CD4-positive, alpha-beta memory T cell (primary cell): ENCODE measurements at places on chromosomes 6 and 20. TPM values are rescaled to one million over a fixed set of nuclear protein-coding genes. Genes with fewer than 3 reads are reported as not detected.

GRCh38 chr6:92756912-92757311, 662.4 kb downstream of the EPHA7 start:
- DNase-seq, result no peak
- no peaks in the 10 kb centered on the region for H3K36me3 ChIP-seq
- H3K4me1 ChIP-seq, result no peaks in the 10 kb centered on the region
- no peak overlapping the region for H3K27ac ChIP-seq

Gene TRIM15
- not detected for polyA plus RNA-seq

GRCh38 chr6:33705268-33705885, 6.1 kb downstream of the UQCC2 start:
- H3K27me3 ChIP-seq, result no peaks in the 10 kb centered on the region
- H3K4me3 ChIP-seq, result no peak overlapping the region
- H3K36me3 ChIP-seq, result peaks cover 11% of the 10 kb centered on the region

Gene METTL24
- polyA plus RNA-seq, result 0.69 TPM

- no peak for DNase-seq
- no peak overlapping the region for H3K27ac ChIP-seq
- no peaks in the 10 kb centered on the region for H3K36me3 ChIP-seq
- H3K4me1 ChIP-seq, result no peaks in the 10 kb centered on the region
- H3K4me3 ChIP-seq, result no peak overlapping the region
- no peaks in the 10 kb centered on the region for H3K27me3 ChIP-seq
These were observed 48.5 kb downstream of the BTBD3 start for GRCh38 chr20:11966186-11966585.

Gene IP6K3
- polyA plus RNA-seq, result not detected

- no peak overlapping the region for H3K27ac ChIP-seq
- H3K4me1 ChIP-seq, result no peaks in the 10 kb centered on the region
- peaks cover 4% of the 10 kb centered on the region for H3K27me3 ChIP-seq
- DNase-seq, result no peak
- H3K4me3 ChIP-seq, result no peak overlapping the region
- no peaks in the 10 kb centered on the region for H3K36me3 ChIP-seq
These were observed 60.5 kb upstream of the SLC22A23 start for GRCh38 chr6:3517350-3517749.

GRCh38 chr20:62941792-62942191, 3.8 kb downstream of the GID8 start:
- peaks cover 30% of the 10 kb centered on the region for H3K4me1 ChIP-seq
- no peak for DNase-seq
- no peak overlapping the region for H3K4me3 ChIP-seq
- H3K36me3 ChIP-seq, result peaks cover 50% of the 10 kb centered on the region
- H3K27me3 ChIP-seq, result no peaks in the 10 kb centered on the region

GRCh38 chr6:158548418-158549161, 11.3 kb upstream of the TMEM181 start:
- H3K4me3 ChIP-seq, result no peak overlapping the region
- no peaks in the 10 kb centered on the region for H3K4me1 ChIP-seq
- DNase-seq, result no peak
- no peak overlapping the region for H3K27ac ChIP-seq
- no peaks in the 10 kb centered on the region for H3K27me3 ChIP-seq

Gene CD24
- polyA plus RNA-seq, result 0.99 TPM

Gene PRSS35
- not detected for polyA plus RNA-seq

DNA sequence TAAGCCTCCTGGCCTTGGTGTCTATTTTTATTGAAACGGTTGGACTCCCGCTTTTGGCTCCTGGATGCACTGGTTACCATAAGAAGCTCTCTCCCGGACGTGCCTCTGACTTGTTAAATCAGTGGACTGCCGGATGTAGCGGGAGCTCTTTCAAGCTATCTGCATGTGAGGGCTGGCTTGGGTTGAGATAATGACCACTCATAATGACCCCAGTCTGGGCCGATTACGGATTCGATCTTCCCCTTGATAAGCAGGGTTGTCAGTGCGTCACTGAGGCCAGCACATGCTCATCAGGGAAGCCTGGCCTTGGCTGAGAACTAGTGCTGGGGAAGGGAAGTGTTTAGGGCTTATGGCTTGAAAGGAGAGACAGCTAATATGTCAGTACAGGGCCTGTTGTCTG, 528.1 kb downstream of the CDH26 start:
- no peaks in the 10 kb centered on the region for H3K36me3 ChIP-seq
- no peaks in the 10 kb centered on the region for H3K27me3 ChIP-seq
- no peak overlapping the region for H3K27ac ChIP-seq
- H3K4me3 ChIP-seq, result no peak overlapping the region
- DNase-seq, result no peak

Gene MOCS3
- 3.9 TPM for polyA plus RNA-seq

DNA sequence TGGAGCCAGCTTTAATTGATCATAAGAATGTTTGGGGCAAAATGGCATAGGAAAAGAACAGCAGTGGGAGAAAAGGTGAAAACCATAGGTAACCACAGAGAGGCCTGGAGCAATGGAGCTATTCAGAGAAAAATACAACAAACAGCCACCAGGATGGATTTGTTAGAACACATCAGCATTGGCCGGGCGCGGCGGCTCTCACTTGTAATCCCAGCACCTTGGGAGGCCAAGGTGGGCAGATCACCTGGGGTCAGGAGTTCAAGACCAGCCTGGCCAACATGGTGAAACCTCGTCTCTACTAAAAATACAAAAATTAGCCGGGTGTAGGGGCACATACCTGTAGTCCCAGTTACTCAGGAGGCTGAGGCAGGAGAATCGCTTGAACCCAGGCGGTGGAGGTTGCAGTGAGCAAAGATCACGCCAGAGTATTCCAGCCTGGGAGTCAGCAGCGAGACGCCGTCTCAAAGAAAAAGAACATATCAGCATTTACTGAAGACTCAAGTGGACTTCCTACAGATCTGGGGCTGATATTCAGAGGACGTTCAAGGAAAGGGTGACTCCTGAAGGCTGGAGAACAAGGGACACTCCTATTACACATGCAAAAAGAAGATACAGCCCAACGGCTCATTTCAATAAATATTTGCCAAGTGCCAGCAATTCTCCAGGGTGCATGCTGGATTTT, 20.2 kb downstream of the SNHG17 start:
- H3K36me3 ChIP-seq, result peaks cover 16% of the 10 kb centered on the region
- H3K4me3 ChIP-seq, result no peak overlapping the region
- no peaks in the 10 kb centered on the region for H3K4me1 ChIP-seq
- H3K27ac ChIP-seq, result no peak overlapping the region

DNA sequence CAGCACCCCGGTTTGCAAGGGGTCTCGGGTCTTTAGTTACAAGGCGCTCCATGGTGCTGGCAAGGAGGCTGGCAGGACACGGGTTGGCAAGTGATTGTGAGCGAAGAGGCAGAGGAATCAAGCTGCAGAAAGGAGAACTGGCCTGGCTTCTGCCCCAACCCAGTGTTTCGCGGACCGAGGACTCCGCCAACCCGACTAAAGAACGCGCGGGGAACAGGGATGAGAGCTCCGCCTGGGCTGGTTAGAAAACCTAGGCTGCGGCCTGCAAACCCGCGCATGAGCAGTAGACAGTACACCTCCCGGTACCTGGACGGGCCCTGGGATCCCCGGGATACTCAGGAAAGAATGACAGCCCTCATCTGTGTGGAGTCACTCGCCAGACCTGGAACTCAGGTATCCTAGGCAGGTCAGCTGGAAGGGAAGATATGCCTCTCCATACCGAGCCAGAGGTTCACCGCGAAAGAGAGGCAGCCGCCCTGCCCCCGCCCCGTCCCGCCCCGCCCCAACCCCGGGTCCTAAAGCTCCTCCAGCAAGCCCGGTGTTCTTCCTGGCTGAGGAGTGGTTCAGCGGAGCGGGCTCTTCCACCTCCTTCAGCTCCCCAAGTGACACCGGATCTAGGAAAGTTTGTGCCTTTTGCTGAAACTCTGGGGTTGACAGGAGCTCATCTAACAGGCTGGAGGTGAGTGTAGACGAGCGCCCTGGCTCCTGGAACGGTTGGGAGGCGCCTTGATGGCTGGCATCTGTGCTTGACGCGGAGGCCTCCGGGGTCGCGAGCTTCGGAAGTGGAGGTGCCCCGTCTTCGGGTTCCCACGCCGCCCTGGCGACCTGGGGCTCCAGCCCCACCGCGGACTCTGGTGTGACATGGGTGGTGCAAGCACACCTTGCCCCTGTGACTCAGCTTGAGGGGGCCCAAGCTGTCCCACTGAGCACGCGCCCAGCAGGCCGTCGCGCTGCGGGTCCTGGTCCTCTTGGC, 1847.3 kb upstream of the DEFB115 start:
- H3K4me1 ChIP-seq, result no peaks in the 10 kb centered on the region
- DNase-seq, result no peak
- no peaks in the 10 kb centered on the region for H3K27me3 ChIP-seq
- no peak overlapping the region for H3K27ac ChIP-seq

DNA sequence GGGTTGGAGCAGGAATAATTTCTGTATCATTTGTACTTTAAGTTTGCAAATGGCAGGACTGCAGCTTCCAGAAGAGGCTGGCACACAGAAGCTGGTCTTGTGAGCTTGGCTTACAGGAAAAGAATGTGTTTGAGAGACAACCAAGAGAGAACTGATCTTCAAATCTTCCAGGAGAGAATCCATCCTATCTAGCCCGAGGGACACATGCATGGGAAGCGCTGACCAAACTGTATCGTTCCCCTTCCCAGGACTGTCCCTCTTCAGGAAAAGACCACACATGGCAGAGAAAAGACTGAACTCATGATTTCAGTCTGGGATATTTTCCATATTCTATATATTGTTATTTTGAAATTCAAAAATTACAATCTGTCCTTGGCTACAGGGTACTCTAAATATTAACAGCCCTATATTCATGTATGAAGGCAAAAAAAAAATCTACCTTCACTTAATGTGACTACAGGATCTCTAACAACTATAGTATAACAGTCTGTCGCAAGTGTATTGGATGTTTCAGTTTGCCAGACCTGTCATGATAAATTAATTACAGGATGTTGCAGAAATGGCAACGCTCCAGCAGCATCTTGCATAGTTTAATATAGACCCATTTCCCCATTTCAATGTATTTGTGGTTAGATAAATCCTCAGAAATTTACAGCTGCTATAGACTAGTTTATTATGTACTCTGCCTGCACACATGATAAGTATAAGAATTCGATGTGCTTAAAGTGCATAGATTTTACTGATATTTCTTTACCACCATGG, 99.4 kb downstream of the MYB start:
- H3K27me3 ChIP-seq, result no peaks in the 10 kb centered on the region
- no peak overlapping the region for H3K4me3 ChIP-seq
- DNase-seq, result no peak

DNA sequence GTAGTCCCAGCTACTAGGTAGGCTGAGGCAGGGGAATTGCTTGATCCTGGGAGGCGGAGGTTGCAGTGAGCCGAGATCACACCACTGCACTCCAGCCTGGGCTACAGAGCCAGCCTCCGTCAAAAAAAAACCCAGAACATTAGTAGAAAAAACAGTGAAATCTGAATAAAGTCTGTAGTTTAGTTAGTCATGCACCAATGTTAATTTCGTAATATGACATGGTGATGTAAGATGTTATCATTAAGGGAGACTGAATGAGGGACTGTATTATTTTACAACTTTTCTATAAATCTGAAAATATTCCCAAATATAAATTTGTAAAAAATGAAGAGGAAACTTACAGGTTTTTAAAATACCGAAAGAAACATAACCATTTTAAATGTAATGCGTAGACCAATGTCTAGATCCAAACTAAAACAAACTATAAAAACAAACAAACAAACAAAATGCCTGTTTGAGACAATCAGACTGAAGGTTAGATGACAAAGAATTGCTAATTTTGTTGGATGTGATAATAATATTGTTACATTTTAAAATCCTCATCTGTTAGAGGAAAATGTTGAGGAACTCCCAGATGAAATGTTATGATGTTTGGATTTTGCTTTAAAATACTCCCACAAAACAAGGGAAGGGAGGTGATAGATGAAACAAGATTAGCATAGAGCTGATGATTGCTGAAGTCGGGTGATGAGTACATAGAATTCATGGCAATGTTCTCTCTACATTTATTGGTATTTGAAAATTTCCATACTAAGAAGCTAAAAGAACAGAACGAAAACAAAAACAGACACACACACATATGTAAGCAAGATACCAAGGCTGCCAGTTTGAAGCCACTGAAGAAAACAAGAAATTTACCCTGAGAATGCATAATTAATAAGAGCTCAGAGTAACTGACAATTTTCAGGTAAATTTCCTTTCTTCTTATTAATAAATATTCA, 1.8 kb downstream of the GSTA4 start:
- H3K4me3 ChIP-seq, result no peak overlapping the region
- no peak for DNase-seq
- no peaks in the 10 kb centered on the region for H3K36me3 ChIP-seq
- no peak overlapping the region for H3K27ac ChIP-seq
- H3K4me1 ChIP-seq, result peaks cover 22% of the 10 kb centered on the region

GRCh38 chr6:51616243-51616642, 471.2 kb downstream of the PKHD1 start:
- H3K4me1 ChIP-seq, result no peaks in the 10 kb centered on the region
- H3K27ac ChIP-seq, result no peak overlapping the region
- H3K27me3 ChIP-seq, result no peaks in the 10 kb centered on the region
- no peaks in the 10 kb centered on the region for H3K36me3 ChIP-seq
- DNase-seq, result no peak

DNA sequence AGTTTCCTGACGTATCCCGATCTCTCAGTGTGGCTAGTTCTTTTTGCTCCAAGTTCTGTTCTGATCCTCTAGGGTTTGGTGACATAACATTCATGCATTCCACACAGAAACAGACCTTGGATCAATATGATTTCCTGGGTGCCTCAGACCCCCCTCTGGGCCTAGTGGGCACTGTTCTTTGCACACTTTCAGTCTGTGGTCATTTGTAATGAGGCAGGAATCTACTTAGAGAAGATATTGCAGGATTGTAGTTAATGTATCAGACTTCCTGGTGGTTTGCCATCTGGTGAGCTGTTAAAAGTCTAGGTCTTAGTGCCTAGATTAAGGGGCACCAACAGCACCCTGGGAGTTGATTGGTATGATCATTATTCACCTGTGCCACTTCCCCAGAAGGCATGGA, 7.5 kb downstream of the BEND6 start:
- DNase-seq, result no peak
- no peak overlapping the region for H3K4me3 ChIP-seq
- H3K36me3 ChIP-seq, result no peaks in the 10 kb centered on the region

DNA sequence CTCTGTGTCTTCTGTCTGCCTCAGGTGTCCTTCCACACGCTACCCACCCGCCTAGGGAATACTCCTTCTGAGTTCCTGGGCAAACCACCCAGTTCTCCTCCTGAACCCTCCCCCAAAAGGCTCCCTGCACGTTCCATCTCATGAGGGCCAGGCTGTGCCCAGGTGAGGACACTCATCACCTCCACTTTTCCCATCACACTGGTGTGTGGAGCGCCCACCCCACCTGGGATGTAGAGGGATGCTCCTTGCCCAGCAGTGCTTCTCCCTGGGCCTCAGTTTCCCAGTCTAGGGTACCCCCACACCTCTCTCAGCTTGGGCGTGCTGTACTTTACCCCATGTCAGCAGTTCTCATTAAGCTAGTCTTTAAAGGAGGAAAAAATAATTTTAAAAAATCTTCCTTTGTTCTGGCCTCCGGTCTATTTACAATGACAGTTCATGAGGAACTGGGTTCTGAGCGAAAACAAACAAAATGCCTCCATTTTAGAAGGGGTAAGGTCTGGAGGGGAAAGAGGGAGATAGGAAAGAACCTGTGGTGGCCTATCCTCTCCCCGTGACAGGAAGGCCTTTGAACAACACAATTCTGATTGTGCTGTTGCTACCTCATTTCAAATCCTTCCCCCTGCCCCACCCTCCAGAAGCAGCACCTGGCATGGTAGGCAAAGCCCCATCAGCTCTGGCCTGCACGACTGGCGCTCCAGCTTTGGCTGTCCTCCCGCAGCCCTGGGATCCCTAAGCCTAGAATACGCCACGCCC, 1.7 kb upstream of the C20orf203 start:
- no peaks in the 10 kb centered on the region for H3K36me3 ChIP-seq
- H3K27ac ChIP-seq, result no peak overlapping the region
- H3K4me1 ChIP-seq, result peaks cover 12% of the 10 kb centered on the region

- H3K4me3 ChIP-seq, result no peak overlapping the region
- no peaks in the 10 kb centered on the region for H3K27me3 ChIP-seq
- DNase-seq, result no peak
- no peaks in the 10 kb centered on the region for H3K4me1 ChIP-seq
- H3K27ac ChIP-seq, result no peak overlapping the region
These were observed 73.1 kb upstream of the QKI start for GRCh38 chr6:163341224-163342061.

Gene EYA2
- polyA plus RNA-seq, result not detected
